ENCODE measurements at places on chromosomes 2 and 18.

DNA sequence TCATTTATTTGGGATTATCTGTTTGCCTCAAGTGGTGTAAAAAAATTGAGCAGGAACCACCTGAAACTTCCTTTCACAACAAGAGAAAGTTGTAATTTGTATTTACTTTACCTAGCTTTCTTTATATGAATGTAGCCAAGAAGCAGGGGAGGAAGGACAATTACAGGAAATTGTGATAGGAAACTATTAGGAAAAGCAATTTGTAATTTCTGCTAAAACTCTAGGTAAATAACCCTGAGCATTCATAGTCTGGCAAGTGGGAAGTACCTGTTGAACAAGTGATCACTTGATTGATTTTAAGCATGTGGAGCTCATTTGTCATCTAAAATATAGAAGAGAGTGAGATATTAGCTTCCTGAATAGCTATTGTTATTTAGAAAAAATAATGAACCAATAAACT lies 5.0 kb downstream of the TFPI start:
- DNase-seq = no peak

DNA sequence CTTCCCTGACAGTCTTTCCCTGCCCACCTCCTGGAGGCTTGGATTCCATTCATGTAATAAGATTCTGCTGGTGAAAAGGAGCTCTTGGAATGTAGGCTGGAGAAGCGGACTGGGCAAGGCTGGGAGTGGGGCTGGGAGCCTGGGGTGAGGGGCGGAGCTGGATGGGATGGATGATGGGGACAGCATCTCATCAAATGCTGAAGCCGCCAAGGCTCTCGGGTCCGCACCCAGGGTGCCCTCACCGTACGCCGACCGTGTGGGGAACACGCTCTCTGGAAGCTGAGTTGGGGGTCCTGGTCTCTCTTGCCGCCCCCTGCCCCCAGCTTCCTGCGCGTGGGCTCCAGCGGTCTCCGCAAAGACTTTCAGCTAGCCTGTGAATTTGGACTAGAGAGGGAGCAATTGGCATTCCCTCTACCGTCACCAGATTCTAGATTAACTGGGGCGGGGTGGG lies 9.1 kb downstream of the RAX start:
- DNase-seq = no peak

DNA sequence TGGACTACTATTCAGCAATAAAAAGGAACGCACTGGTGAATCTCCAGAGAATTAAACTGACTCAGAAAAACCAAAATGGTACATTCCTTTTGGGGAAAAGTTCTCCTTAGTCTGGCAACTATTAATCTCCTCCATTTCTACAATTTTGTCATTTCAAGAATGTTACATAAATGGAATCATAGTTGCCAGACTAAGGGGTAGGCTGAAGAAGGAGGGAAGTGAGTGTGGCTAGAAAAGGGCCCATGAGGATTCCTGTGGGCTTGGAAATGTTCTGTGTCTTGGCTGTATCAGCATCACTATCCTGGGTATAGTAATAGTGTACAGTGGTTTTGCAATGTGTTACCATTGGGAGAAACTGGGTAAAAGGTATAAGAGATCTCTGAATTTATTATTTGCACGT lies 72.4 kb downstream of the ZAP70 start:
- no peak for DNase-seq

GRCh38 chr2:199992296-199992695 lies 36.9 kb downstream of the MAIP1 start:
- no peak for DNase-seq

- DNase-seq = no peak
These were observed 98.4 kb downstream of the UXS1 start for GRCh38 chr2:106095478-106096298.

DNA sequence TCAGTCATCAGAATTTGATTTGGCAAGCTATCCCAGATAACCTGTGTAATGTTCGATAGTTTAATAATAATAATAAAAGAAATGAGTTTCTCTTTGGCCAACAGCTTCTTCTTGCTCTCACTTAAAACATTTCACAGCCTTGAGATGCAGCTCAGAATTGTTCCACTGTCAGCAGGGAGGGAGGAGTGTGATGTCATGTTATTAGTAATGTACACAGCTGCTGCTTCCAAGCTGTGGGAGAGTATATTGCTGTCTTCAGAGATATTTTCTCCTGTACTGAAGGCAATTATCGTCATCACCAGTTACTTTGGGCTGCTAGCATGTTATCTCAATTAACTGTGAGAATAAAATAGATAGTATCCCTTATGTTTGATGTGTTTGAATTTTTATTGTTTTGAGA lies 146.9 kb upstream of the MAP3K20 start:
- no peak for DNase-seq

GRCh38 chr2:121638333-121638732 lies 10.9 kb downstream of the CLASP1 start:
- no peak for DNase-seq

GRCh38 chr2:105778080-105778607 lies 33.4 kb downstream of the NCK2 start:
- DNase-seq = no peak

DNA sequence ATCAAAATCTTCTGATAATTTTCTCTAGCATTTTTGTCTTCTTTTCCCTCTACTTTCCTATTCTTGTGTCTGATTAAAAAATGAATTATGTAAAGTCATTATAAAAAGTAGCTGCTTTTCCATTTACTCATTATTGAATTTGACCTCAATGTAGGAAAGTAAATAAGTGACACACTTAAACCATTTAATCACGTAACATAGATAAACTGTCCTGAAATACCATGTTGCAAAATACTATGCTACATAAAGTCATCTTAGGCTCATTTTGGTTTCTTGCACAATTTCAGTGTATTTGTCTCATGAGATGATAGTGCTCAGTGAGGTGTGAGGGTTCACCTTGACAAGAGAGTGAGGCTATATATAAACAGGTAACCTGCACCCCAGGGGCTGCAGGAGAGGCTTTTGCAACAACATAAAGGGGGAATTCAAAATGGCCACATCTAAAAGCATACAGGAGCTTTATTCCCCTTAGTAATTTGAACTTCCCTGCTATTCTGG lies 502.7 kb downstream of the RNF144A start:
- no peak for DNase-seq

Data from SW480 (cell line).